Stimulated activated CD8-positive, alpha-beta memory T cell treated with anti-CD3 and anti-CD28 coated beads, Interleukin-2, amount 100 ng/mL, for 1 hour (primary cell): ENCODE measurements at places on chromosomes 13 and 19.

DNA sequence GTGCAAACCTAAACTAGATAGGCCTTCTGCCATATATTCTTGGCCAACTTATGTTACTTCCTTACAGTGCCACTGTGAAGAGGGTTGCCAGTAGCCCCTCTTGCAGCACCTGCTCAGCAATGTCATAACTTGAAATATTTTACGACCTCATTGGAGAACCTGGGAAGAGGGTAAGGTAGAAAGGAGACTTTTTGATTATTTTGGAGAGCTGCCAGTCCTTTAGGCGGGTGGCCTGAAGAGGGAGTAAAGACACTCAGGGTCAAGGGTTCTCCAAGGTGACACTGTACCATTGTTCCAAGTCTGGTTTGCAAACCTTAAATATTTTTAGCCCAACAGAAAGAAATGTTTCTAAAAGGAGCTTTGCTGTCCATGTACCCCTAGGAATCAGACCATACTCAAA, 118.3 kb downstream of the FLT1 start:
- no peak for DNase-seq

GRCh38 chr19:29510701-29511265, 15.0 kb upstream of the VSTM2B start:
- no peak for DNase-seq

DNA sequence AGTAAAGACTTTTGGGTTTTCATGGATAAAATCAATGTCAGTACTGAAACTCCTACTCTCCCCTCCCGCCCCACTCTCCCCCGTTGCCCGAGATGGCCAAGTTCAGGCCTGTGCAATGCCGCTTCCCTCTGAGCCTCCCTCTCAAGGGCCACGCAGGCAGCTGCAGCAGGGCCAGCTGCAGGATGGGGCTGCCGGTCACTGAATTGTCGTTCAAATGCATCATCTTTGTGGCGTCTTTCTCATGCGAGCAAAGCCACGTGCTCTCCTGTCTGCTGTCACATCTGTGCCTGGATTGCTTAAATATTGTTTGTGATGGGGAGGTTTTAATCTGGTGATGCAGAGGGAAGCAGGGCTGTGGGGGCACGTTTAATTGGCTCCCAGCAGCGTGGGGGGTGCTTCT, 26.6 kb downstream of the SHISA2 start:
- DNase-seq, result no peak

- no peak for DNase-seq
Observed at GRCh38 chr19:31706691-31707620, 357.7 kb upstream of the TSHZ3 start.

GRCh38 chr13:109007946-109008345, 378.5 kb downstream of the MYO16 start:
- DNase-seq, result no peak

- DNase-seq, result no peak
Observed at GRCh38 chr19:49057636-49058234, at the start of gene CGB7. CGB7 (minus strand) TSS chr19:49057749; CDS start chr19:49055375, 2,374 bp downstream.
